ENCODE measurements at places on chromosomes 12 and 14.

GRCh38 chr12:41701943-41702601 is 442.6 kb downstream of the GXYLT1 start:
- no peak for DNase-seq

GRCh38 chr12:2575245-2575644 is 219.5 kb upstream of the FKBP4 start:
- no peak for DNase-seq

DNA sequence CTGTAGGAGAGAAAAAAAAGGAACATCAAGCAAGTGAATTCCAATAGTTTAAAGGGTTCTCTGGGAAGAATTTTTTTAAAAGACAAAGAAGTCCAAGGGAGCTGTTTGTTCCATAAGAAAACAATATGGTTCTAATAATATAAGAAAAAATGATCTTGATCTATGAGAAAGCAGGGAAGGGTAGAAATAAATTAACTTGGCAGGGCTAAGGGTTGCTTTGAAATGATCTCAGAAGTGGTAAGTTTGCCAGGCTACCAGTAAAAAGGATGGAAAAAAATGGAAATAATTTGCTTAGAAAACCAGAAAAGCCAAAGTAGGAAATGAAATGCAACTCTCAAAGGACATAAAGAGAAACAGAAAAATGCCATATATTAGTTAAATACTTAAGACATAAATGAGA is 41.7 kb upstream of the EMP1 start:
- no peak for DNase-seq

GRCh38 chr12:104046306-104046705 is 3.7 kb downstream of the GLT8D2 start:
- DNase-seq, result no peak

DNA sequence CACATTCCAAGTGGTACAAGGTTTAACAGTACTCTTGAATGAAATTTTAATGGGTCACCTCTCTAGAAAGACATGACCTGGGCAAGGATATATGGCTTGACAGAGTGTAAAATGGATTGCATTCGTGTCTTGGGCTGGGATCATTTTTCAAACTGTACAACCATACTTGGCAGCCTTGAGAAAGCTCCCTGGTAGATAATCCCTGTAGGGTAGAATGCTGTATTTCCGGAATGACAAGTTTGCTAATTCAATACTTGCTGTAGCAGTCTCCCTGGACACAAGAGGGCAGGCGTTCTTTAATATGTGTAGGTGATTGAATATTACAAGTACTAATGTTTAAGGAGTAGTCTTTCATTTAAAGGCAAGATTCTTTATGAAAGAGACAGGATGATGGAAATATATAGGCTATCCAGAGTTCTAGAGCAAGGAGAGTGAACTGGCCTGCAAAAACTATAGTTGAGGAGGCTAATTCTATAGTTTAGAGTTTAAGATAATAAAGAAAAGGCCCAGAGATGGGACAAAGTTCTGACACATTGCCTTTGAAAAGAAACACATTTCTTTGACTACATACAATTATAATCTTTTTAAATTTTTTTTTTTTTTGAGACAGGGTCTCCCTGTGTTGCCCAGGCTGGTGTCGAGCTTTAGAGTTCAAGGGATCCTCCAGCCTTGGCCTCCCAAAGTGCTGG is 53.4 kb downstream of the PLBD1 start:
- DNase-seq, result no peak

GRCh38 chr12:117020536-117021220 is 78.5 kb downstream of the TESC start:
- no peak for DNase-seq

DNA sequence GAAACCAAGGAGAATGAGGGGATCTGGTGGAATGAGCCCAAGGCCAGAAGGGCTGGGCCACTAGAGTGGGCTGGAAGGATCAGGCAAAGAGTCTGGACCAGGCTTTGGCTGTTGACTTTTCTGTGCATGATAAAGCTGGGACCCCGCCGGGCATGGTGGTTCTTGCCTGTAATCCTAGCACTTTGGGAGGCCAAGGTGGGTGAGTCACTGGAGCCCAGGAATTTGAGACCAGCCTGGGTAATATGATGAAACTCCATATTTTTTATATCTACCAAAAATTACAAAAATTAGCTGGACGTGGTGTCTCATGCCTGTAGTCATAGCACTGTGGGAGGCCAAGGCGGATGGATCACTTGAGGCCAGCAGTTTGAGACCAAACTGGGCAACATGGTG is 393 bp upstream of the KLHL33 start:
- no peak for DNase-seq

All from stimulated activated CD8-positive, alpha-beta memory T cell treated with anti-CD3 and anti-CD28 coated beads, Interleukin-15, amount 100 ng/mL, for 4 hours (primary cell).